IPS DF 6.9 (cell line): ENCODE measurements at places on chromosomes 4 and X.

- no peaks in the 10 kb centered on the region for H3K4me1 ChIP-seq
- H3K27me3 ChIP-seq, result no peaks in the 10 kb centered on the region
- no peak overlapping the region for H3K27ac ChIP-seq
Observed at GRCh38 chr4:75989846-75990528, 758 bp downstream of the SDAD1 start.

DNA sequence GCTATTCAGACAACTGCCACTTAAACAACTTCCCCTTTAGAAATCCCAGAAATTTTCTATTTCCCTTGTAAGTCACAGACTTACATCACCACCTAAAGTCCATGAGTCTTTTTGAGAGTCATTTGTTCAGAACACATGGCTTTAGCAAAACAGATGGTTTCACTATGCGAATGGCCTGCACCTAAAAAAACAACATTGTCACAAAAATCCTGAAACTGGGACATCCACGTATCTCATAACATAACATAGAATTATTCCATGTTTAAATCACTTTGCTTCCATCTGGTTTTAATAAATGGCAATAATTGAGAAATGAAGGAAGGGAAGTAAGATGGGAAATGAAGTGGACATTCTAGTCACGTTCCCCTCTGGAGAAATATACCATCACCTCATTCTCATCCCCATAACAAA is 155.3 kb upstream of the EDNRA start:
- no peaks in the 10 kb centered on the region for H3K36me3 ChIP-seq
- DNase-seq, result no peak
- H3K27me3 ChIP-seq, result no peaks in the 10 kb centered on the region
- no peaks in the 10 kb centered on the region for H3K4me1 ChIP-seq
- no peak overlapping the region for H3K4me3 ChIP-seq

DNA sequence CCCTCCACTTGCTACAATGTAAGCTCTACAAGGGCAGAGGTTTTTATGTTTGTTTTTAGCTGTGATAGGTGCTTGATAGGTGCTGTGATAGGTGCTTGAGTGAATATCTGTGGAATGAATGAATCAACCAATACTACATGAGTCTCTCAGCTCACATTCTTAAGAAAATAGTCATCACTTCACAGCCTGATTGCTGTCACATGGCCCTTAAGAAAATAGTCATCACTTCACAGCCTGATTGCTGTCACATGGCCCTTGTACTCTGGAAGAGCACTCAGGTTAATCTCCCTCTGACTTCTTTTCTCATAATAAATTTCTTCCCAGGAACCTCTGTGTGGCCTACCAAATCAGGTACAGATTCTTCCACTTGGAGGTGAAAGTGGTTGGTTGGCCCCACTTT is 335.2 kb downstream of the TENM3 start:
- H3K36me3 ChIP-seq, result no peaks in the 10 kb centered on the region
- H3K4me3 ChIP-seq, result no peak overlapping the region
- peaks cover 2% of the 10 kb centered on the region; the same call in 1 of the 2 replicates for H3K4me1 ChIP-seq
- H3K27ac ChIP-seq, result no peak overlapping the region
- no peak for DNase-seq

DNA sequence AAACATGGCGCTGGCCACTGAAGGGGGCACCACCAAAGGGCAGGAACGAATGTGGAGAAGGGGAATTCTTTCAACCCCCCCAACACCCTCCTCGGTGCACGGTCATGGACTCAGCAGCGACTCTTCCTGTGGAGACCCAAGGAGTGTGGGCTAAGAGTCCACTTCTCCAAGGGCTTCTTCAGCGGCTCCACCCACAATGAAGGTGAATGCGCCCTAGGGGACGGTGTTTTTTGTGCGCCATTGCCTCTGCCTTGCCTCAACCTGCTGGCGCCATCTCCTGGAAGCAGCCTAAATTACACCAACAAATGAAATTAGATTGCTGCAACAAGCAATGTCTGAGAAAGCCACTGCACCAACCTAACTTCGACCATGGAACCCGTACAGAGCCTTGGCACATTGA is 169.2 kb upstream of the MAGEB18 start:
- H3K4me3 ChIP-seq, result no peak overlapping the region
- no peaks in the 10 kb centered on the region for H3K36me3 ChIP-seq
- no peak overlapping the region for H3K27ac ChIP-seq
- DNase-seq, result peak; percentile 13
- no peaks in the 10 kb centered on the region for H3K4me1 ChIP-seq

DNA sequence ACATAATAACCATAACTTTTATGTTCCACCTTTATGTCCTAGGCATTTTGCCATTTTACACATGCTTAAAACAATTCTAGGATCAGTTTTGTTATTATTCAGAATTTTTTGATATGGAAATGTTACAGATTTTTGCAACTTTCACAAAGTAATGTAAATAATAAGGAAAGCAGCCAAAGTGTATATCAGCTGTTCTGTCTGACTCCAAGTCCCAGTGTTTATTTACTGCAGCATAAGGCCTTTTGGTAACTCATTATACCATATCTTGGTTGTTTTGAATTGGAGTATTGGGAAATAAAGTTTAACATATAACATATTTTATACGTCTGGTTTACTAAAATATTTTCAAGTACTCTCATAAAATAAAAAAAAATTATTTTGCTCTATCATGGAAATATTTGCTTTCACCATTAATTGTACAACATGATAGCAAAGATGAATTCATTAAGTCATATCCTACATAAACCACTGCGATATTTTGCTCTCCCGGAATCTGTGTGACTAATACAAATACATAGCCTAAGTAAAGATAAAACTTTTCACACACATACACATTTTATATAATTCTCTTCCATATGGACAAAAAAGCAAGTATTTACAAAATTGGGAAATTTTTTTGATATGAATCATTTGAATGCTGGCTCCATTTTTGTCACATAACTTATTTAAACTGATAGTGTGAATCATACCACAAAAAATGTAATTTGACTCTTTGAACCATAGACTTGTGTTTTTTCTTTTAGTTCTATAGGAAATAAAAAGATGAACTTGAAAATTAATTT is 399.0 kb downstream of the PABPC4L start:
- H3K27ac ChIP-seq, result no peak overlapping the region
- no peak overlapping the region for H3K4me3 ChIP-seq
- DNase-seq, result no peak
- H3K27me3 ChIP-seq, result no peaks in the 10 kb centered on the region
